Neuronal stem cell (in vitro differentiated cells): ENCODE measurements at places on chromosomes 11 and 22.

DNA sequence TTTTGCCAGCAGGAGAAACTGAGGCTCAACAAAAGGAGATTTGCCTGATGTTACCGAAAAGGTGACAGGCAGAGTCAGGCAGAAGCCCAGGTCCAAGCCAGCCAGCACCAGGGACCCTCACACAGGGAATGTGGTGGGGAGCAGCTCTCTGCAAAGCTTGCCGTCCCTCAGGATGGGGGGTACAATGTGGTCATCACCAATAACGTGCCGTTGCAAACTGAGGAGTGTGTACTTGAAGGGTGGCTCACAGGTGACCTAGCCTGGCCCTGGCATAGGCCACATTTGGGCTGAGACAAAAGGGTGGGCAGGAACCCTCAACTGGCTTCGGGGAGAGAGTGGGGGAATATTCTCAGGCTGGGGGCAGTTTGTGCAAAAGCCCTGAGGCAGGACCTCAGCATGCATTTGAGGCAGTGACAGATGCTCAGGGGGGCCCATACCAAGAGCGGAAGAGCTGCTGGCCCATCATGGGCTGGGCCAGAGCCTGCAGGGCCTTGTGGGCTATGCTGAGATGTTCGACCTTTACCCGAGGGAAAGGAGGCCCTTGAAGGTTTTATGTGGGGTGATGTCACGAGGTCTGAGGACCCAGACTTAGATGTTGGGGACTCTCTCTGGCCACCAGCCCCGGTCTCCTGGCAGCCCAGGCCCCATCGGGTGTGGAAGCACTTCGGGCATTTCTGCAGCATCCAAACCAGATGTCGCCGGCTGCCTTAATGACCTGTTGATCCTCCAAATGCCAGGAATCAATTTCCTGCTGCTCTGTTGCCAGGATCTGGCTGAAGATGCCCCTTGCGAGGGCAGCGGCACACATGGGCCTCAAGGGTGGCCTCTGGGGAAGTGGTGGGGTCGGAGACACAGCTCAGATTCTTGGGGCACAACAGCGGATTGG, 57.4 kb upstream of the SHISAL1 start:
- DNase-seq: no peak

GRCh38 chr11:65353900-65354264, 669 bp upstream of the TIGD3 start:
- DNase-seq: no peak

DNA sequence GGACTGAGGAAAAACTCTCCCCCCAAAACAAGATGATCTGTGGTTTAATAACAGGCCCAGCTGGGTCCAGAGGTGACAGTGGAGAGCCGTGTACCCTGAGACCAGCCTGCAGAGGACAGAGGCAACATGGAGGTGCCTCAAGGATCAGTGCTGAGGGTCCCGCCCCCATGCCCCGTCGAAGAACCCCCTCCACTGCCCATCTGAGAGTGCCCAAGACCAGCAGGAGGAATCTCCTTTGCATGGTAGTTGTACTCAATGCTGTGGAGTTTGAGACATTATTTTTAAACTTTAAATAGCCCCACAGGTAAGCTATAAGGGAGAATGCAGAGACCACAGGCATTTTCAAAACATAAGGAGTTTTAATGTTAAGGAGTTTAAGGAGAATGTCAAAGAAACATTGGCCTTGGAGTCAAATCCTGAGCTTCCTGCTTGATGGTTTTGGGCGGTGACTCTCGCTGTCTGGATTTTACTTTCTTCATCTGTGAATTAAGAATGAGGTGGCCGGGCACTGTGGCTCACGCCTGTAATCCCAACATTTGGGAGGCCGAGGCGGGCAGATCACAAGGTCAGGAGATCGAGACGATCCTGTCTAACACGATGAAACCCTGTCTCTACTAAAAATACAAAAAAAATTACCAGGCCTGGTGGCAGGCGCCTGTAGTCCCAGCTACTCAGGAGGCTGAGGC, 6.8 kb downstream of the APOL1 start:
- DNase-seq: no peak

DNA sequence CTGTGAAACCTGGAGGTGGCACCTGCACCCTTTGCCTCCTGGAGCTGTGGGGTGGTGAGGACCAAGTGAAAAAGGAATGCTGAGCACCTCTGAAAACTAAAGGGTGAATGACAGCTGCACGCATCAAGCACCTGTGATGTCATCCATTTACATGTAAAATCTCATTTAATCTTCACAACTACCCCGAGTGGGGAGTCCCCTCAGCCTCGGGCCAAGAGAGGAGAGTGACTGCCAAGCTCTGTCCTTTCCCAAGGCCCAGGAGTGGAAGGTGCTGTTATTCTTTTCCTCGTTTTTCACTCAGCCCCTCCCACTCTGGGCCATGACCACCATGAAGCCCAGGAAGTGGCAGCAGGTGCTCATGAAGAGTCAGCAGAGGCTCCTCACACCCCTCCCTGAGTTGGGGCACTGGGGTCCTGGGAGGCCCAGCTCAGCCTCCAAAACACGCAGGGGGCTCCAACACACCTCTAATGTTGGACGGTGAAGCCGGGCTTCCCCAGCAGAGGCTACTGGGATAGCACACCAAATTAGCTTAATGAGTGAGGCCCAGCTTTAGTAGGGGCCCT, 35.7 kb downstream of the NECTIN1 start:
- DNase-seq: no peak

DNA sequence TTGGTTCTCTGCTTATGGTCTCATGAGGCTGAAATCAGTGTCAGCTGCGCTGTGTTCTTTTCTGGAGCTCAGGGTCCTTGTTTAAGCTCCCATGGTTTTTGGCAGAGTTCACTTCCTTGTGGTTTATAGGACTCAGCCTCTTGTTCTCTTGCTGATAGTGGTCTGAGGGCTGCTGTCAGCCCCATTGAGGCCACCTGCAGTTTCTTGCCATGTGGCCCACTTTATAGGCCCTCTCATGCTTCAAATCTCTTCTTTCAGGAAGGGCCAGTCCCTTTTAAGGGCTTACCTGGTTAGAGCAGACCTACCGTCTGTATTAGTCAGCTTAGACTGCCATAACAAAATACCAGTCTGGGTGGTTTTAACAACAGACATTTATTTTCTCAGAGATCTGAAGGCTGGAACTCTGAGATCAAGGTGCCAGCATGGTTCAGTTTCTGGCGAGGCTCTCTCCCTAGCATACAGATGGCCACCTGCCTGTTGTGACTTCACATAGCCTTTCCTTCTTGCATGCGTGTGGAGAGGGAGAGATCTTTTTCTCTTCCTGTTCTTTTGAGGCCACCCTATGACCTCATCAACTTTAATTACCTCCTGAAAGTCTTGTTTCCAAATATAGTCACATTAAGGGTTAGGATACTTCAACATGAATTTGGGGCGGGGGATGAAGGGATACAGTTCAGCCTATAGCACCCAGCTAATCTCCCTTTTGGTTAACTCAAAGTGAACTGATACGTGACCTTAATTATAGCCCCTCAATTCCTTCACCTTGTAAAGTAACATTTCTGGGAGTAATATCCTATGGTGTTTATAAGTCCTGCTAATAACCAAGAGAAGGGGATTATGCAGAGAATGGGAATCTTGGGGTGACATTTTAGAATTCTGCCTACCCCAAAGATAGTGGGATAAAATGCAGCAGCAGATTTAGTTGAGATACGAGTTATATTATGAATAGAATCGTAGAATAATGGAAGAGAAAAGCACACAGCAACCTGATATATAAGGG, 131.8 kb downstream of the UVRAG start:
- DNase-seq: no peak

GRCh38 chr11:7648264-7648663, 25.0 kb downstream of the CYB5R2 start:
- no peak for DNase-seq
